ENCODE measurements at places on chromosomes 5 and 9.

DNA sequence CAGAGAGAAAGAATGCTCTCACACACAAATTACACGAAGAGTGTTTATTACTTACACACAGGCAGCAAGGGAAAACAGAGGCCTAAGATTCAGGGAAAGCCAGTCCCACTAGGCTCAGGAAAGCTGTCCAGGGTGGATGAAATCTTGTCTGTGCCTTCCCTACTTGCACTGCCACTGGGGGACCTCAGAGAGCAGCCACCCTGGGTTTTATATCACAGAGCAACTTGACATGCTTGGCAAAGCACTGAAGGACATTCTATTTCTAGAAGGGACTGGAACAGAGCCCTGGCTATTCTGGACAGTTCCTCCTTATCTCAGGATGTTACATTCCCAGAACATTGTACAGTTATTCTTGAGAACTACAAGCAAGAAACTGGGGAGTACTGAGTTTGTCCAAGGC lies 7.5 kb upstream of the PRSS3 start:
- DNase-seq, result peak; percentile 8

DNA sequence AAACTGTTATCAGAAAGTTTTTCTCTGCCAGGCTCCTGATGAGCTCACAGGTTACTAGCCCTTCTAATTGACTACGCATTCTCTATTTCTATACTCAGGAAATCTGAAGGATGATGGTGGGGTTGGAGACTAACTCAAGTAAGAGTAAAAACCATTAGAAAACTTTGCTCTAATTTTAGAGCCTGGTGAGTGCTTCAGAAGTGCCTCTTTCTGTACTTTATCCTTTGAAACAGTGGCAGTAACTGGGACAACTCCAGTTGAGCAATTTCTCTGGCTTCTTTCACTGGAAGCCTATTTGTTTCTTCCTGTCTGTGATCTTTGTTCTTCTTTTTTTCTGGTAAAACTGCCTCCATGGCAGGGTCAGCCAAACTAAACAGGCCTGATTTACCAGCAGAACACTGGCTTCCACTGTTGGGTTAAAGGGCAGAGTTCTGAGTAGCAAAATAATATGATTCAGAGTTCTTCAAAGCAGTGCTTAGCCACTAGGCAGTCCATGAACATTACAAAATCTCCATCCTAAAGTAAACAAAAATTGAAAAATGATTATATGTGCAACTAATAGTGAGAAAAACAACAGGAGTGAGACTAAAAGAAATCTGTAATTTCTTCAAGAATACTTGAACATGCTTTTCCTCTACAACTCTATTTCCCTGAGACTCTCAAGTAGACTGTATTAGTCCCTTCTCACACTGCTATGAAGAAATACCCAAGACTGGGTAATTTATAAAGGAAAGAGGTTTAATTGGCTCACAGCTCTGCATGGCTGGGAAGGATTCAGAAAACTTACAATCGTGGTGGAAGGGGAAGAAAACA lies 79.8 kb downstream of the MROH2B start:
- no peak for DNase-seq

DNA sequence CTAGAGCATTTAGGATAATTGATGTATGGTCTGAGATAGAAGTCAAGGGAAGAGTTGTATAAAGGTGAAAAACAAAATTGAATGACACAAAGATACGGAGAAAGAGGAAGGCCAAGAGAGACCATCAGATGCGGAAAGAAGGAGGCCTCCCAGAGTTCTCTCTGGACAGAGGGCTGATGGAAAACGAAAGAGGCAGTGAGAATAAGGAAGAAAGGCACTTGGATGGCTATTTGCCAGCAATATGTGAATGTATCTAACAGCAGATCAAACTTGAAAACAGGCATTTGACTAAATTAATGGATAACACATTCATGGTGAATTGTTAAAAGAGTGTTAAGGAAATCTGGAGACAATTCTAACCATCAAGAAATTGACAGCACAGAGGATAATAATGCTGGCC lies 2.4 kb upstream of the DOCK8 start:
- DNase-seq, result no peak

GRCh38 chr9:101119206-101119819 lies 90.8 kb downstream of the PLPPR1 start:
- DNase-seq, result peak; percentile 37

GRCh38 chr9:121808781-121809180 lies 157.3 kb downstream of the DAB2IP start:
- no peak for DNase-seq

DNA sequence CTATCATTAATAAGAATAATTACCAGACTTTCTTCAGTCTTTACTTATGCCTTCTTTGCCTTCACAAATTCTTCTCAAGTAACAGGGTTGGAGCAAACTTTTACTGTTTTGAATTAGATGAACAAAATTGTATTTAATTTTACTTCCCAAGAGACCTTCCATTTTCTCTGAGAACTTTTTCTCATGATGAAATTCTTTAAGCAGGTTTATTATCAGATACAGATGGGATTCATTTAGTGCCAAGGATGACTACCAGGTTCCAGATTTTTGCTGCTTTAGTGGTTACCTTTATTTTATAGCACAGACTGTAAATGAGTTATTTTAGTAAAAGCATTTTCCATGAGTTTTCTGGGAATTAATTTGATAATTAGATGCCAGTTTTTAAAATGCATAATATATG lies 125.1 kb downstream of the GDNF start:
- no peak for DNase-seq

DNA sequence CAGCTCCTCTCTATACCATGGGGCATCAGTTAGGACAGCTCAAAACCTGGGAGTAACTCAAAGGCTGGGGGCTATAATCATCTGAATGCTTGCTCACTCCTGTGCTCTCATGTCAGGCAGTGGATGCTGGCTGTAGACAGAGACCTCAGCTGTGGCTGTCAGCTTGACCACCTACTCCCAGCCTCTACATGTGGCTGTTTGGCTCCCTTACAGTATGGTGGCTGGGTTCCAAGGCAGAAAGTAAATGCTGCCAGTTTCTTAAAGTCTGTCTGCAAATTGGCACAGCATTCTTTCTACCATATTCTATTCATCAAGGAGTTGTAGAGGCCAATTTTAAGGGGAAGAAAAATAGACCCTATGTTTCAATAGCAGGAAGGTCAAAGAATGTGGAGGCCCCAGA lies 66.9 kb downstream of the TMC1 start:
- no peak for DNase-seq

GRCh38 chr5:100828071-100828897 lies 74.8 kb downstream of the ST8SIA4 start:
- DNase-seq, result peak; percentile 25

DNA sequence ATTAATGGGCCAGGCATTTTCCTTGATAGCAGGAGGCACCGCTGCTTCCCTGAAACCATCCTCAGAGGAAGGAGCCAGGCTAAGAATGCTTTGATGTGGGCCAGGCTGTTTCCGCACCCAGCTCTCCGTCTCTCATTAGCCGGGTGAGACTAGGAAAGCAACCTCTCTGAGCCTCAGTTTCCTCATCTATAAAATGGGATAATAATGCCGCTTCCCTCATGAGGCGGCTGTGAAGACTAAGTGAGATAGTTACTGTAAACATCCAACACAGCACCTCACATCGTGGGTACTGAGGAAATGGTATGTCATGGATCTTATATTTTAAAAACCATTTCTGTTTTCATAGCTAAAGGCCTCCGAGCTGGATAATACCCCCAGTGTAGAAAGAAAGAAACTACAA lies 46.5 kb downstream of the NEK6 start:
- DNase-seq, result no peak

DNA sequence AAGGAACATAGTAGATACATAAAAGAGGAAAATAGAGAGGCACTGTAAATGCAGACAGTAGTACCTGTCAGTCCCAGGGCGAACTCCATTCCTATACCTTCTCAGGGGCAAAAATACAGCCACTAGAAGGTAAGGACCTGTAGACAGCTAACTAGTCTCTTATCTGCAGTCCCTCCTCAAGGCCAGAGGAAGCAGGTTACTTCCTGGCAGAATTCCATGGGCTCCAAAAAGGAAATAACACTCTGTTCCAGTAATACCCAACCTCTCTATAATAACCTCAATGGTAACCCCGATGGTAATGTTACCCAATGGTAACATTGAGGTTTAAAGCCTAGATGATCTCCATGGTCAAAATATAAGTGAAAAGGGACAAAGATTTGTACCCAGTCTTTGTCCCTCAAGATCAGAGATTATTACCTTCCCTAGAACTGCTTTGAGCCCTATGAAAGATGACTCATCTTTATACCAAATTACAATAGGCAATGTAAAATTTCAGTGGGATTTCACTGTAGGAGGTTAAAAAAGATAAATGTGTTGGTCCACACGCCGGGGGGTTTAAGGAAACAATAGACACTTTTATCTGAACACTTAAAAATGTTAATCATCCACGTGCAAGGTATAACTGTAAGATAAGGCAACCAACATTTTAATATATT lies 113.0 kb downstream of the DENND1A start:
- no peak for DNase-seq

DNA sequence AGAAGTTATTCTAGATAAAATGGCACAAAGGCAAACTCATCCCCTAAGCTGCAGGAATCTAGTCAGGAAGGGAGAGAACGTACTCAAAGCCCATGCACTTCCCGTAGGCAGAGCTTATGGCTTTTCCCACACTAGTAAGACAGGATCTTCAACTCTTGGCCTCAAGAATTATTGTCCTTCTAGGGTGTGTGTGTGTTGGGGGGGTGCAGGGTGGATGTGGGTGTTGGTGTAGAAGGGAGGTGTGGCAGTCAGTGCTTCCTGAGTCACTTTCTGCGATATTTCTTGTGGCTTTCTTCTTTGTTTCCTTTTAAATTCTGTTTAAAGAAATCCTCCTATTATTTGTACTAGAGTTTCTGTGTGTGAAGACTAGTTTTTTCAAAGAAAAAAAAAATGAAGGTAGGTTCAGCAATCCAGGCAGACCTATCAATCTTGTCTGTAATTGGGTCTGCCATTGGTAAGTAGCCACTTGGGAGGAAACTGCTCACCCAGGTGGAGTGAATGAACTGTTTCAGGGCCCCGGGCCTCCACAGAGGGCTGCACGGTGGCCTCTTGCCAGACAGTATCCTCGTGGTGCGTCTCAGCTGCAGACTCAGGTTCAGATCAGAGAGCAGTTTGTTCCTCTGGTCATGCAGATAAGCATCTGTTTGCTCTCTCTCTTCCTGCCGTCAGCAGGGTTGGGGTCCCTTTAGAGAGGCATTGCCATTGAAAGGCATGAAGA lies 131.9 kb downstream of the NPR3 start:
- peak; percentile 27 for DNase-seq

DNA sequence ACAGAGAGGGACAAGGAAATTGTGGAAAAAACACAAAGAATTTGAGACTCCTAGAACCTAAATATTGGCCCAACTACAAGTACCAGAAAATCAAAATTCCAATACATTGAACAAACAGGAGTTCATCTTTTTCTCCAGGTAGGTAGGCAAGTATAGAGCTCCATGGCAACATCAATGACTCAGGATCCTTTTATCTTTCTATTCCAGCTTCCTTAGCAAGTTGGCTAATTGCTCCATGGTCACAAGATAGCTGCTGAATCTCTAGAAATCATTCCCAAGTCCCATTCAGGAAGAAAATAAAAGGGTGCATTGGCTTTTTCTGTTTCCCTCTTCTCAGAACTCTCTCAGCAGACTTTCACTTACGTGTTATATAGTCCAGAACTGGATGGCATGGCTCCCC lies 117.9 kb upstream of the MAN2A1 start:
- DNase-seq, result no peak

DNA sequence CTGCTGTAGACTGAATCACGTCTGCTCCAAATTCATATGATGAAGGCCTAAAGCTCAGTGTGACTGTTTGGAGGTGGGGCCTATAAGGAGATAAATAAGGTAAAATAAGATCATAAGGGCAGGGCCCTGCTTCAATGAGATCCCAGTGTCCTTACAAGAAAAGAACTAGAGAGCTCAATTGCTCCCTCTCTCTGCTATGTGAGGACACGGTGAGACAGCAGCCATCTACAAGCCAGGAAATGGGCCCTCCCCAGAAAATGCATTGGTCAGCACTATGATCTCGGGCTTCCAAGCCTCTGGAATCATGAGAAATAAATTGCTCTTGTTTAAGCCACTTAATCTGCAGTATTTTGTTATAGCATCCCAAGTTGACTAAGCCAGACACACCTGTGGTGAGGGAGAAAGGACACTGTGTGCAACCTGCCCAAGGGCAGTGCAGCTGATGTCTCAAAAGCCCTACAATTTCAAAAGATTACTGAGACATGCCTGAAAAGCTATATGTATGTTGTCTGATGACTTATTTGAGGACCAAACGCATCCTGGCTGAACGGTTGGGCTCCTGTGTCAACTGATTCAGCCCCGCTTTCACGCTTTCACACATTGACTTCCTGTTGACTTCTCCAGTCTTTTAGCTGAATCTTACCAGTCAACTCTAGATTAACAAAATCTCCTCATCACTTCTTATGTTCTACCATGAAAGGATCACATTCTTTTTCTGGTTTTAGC lies 13.2 kb downstream of the GZMK start:
- DNase-seq, result no peak

DNA sequence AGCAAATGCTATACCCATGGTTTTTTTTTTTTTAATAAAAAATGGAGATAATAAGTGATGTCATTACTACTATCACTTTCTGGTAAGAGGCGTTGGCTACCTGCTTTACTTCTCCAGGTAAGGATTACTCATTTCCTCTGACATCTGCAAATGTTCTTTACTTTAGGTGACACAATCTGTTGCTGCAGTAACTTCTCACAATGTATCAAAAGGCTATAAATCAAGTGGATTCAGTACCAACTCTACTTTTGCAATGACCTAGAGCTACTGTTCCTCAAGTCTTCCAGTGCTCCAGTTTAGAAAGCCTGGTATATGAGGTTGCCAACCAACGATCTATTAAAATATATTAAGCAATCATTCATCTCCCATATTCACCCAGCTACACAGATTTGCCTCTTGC lies 129.1 kb downstream of the PLK2 start:
- no peak for DNase-seq

GRCh38 chr5:94217216-94217615 lies 401.2 kb downstream of the KIAA0825 start:
- DNase-seq, result no peak

DNA sequence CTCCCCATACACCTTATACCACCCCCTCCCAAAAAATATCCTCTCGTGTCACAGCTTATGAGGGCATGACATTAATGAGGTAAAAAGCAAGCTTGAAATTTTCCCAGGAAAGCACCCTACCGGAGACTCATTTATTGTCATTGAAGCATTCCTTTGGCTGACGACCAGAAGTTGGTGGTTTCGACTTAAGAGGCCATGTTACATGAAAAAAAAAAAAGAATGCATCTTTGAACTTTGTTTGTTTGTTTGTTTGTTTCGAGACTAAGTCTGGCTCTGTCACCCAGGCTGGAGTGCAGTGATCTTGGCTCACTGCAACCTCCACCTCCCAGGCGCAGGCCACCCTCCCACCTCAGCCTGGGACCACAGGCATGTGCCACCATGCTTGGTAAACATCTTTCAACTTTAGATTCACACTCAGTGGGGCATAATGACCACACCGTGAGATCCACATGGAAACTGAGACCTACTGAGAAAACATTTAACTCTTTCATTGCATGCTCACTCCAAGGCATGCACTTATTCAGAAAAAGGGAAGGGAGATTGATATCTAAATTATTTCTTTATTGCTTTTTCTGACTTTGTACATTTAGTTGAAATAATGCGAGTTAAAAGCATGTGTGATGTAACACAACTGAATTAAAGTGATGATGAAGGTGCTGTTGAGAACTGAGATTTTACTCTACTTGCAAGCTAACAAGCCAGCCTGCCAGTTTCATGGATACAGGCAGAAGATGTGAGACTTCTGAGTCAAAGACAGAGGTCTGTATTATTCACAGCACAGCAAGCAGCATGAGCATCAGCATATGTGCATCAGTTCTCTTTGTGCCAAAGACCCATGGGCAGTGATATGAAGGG lies 5.1 kb upstream of the RAB14 start:
- no peak for DNase-seq
